ENCODE measurements at places on chromosomes 2 and 18.

GRCh38 chr2:12424219-12424618, 292.5 kb upstream of the TRIB2 start:
- DNase-seq, result no peak

GRCh38 chr18:59150236-59150635, 10.6 kb downstream of the SEC11C start:
- DNase-seq, result no peak

GRCh38 chr18:22399949-22400348, 17.8 kb downstream of the CTAGE1 start:
- no peak for DNase-seq

DNA sequence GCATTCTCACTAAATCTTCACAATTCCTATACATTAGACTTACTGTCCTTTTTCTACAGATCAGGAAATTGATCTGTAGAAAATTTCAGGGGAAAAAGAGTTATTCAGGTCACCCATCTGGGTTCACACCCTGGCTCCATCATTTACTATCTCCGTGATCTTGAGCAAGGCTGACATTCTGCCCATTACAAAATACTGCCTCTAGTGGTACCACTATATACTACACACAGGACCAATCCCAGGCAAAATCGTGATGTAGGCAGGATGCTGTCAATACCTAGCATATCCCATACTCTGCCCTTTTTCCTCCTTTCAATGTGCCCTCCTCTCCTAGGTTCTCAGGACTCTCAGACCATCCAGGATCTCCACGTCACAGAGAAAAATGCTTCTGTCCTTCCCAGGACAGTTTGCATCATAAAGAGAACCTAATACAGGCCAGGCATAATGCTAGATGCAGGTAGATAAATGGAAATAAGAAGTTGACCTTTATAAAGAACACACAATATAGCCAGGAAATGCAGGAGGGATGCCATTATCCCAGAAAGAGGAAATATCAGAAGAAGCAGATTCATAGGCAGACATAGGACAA, 101.9 kb downstream of the CDH20 start:
- DNase-seq, result no peak

Measured in GM10248 (cell line).